Glutamatergic neuron (in vitro differentiated cells): ENCODE measurements at places on chromosomes 2 and 18. TPM values are rescaled to one million over a fixed set of nuclear protein-coding genes. Genes with fewer than 3 reads are reported as not detected.
A peak's percentile ranks its signal among the peaks of the same experiment; 100 is the strongest.

The IL36B gene
- not detected for total RNA-seq

The MYO1B gene
- 129 TPM for total RNA-seq

The GCKR gene
- 0.61 TPM for total RNA-seq

The WDSUB1 gene
- 3.7 TPM for total RNA-seq

The DCAF17 gene
- 17.0 TPM for total RNA-seq

The MCEE gene
- 11.5 TPM for total RNA-seq

The LHCGR gene
- total RNA-seq: not detected

The GTF3C2 gene
- total RNA-seq: 111 TPM

- no peak for DNase-seq
These were observed 11.6 kb downstream of the CD28 start for GRCh38 chr2:203718087-203718486.

- no peak for DNase-seq
These were observed 24.3 kb downstream of the WDSUB1 start for GRCh38 chr2:159262226-159262625.

DNA sequence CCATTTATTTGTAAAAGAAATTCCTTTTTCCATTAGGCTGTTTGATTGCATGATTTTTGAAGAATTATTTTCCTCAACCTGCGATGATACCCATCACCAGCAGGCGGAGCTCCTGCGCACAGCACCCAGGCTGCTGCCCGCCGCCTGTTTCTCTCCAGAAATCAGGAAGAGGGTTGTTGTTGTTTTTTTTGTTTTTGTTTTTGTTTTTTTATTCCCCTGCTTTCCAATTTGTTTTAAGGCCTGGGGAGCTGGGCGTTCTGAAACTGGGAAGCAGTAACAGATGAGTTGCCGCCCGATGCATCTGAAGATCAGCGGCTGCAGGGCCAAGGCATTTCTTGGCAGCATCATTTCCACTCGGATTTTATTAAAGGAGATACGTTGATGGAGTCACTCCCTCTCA, 132.1 kb downstream of the MBP start:
- peak; percentile 75 for DNase-seq

DNA sequence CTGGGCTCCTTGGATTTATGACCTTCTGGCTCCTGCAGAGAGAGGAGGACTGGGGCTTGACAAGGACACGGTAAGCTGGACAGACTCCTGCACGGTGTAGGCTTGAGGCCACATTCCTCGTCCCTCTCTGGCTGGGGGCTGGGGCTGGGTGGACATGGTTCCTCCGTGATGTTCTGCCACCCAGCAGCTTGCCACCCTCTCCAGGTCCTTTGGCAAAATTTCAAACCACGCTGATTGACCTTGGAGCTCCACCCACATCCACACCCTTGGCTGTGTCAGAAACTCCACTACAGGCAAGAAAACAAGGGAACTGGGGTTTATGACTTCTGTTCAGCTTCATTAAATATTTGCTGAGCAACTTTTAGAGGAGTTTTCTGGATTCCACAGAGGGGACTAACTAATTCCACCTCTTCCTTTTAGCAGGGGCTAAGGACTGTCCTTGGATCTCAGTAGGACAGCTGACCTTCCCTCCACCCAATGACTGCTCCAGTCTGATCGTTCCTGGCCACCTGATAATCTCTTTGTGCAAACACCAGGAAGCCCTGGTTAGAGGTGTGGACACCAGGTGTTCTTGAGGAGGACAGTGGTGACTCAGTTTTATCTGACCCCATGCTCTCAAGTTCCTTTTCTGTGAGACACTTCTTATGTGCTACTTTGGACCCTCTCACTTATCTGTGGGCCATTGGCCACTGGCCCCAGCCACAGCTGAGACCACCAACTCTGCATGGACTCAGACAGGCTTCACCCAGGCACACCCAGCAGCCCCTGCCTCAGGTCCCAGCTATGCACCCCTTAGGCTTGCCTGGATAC, 29.3 kb downstream of the GPR55 start:
- no peak for DNase-seq

DNA sequence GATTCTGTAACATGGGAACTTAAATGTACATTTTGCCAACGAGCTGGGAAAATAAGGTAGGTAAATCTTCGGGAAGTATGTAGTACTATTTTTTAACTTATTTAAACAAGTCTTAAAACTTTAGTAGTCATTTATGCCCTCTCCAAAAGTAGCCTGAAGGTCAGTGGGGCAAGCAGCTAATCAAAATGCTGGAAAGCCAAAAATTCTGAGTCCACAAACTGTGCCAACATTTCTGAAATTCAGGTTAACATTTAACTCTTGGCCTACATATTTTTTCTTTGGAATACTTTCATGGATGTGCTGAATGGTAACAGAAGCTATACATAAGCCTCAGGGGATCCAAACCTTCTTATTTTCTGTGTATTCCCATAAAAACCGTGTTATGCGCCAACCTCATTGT, 26.3 kb downstream of the WDR75 start:
- DNase-seq: no peak

GRCh38 chr2:25979001-25979400, 3.3 kb downstream of the KIF3C start:
- DNase-seq: no peak

GRCh38 chr18:55856229-55856628, 268.2 kb upstream of the TCF4 start:
- DNase-seq: no peak

- no peak for DNase-seq
These were observed 55.9 kb downstream of the E2F6 start for GRCh38 chr2:11410101-11410500.

GRCh38 chr18:41624460-41624859, 330.6 kb upstream of the PIK3C3 start:
- DNase-seq: no peak

DNA sequence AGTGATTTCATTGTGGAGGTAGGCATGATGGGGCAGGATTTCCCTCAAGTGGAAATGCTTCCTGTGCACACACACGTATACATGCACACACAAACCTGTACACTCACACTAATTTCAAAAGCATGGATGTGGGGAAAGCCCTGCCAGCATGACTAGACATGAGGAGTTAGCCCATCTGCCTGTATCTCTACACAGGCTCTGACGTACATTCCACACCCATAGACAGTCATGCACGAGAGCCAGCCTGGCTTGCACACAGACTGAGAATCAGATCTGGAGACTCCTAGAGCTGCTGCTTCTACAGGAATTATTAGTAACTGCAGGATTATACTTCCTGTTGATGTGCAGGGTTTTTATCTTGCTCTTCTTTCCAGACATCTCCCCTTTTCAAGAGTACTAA, 27.3 kb upstream of the NFU1 start:
- DNase-seq: peak; percentile 45

GRCh38 chr2:106886916-106887758, 1.2 kb upstream of the ST6GAL2 start:
- DNase-seq: peak; percentile 66

- DNase-seq: no peak
These were observed 301.9 kb downstream of the LRRTM1 start for GRCh38 chr2:80002568-80003157.

DNA sequence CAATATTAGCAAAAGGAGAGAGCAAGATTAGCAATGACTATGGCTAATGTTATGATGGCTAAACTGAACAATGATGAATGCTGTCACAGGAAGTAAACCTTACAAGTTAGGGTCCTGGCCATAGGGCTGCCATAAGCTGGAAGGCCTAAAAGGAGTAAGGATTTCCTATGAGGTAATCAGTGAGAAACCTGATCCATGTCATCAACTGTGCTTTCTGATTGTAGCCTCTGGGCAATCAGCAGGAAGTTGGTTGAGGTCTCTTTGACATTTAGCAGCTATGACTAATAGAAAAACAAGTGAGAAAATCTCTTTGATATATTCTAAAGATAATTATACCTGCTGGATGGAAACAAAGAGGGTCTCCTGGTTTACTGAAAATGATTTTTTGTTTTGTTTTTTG, 193.0 kb downstream of the RAB3GAP1 start:
- DNase-seq: no peak

GRCh38 chr2:44974064-44974715, 32.7 kb downstream of the SIX3 start:
- no peak for DNase-seq

DNA sequence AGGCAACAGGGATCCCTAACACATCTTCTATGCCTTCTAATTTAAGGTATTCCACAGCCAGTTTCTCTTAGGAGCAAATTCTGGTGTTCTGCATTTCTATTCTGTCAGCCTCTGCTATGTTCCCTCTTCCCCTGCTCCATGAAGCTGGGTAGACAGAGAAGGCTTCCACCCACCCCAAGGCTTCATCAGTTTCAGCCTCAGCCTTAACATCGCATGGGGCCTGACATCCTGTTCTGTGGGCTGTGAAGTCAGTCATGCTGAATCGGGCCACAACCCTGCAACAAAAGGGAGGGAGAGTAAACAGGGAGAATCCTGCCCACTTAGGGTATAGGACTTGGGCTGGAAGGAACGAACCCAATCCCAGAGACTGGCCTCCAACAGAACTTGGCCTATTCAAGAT, 70.6 kb upstream of the PPM1B start:
- no peak for DNase-seq

DNA sequence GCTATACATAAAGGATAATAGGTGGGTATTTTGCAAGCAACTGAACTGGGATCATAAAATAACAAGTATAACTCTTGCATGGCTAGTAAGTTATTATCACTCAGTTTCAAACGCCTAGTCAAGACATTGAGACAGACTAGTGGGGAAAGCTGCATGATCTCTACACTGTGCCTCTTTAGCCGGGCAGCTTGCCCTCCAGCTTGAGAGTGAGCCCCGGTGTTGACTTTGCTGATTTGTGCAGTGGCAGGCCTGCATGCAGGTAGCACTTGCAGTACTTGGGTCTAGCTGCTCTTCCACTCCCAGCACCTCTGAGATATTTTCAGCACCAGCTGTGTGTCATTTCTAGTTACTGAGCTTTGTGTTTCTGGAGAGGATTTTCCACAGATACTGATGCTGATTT, 118.8 kb upstream of the DAPL1 start:
- DNase-seq: no peak

DNA sequence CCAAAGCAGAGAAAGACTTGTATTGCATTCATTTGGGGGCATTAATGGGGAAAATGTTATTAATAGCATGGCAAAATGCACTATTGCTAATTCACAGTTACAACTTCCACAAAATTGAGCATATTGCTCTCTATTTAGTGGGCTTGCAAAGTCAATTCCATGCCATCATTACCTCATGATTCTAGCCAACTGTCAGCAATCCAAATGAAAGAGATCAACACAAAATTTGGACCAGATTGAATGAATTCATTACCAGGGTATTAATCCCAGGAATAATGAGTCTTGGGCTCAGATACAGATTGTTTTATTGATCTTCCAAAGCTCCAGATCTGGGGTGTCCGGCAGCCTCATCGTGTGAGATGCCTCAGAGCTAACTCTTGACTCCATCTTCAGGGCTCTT, 38.3 kb downstream of the NXPH2 start:
- no peak for DNase-seq

GRCh38 chr18:42287047-42287446, 332.0 kb downstream of the PIK3C3 start:
- DNase-seq: no peak

GRCh38 chr2:176682278-176682677, 413.0 kb downstream of the MTX2 start:
- no peak for DNase-seq

DNA sequence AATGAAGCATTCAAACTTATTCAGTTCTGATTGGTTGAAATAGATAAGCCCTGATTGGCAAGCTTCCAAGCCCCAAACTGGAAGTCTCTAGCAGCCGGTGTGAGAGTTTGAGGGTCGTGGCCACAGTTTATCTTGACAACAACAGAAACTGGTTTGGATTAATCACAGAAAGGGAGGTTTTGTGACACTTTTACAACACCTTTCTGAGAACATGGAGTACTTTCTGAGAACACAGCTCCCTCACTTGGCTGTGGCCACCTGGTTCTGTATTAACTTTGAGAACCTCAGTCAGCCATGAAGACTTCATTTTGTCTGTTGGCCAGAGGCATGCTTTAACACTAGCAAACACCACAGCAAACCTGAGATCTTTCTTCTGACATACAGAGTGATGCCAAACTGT, 280.7 kb upstream of the VWC2L start:
- DNase-seq: no peak

DNA sequence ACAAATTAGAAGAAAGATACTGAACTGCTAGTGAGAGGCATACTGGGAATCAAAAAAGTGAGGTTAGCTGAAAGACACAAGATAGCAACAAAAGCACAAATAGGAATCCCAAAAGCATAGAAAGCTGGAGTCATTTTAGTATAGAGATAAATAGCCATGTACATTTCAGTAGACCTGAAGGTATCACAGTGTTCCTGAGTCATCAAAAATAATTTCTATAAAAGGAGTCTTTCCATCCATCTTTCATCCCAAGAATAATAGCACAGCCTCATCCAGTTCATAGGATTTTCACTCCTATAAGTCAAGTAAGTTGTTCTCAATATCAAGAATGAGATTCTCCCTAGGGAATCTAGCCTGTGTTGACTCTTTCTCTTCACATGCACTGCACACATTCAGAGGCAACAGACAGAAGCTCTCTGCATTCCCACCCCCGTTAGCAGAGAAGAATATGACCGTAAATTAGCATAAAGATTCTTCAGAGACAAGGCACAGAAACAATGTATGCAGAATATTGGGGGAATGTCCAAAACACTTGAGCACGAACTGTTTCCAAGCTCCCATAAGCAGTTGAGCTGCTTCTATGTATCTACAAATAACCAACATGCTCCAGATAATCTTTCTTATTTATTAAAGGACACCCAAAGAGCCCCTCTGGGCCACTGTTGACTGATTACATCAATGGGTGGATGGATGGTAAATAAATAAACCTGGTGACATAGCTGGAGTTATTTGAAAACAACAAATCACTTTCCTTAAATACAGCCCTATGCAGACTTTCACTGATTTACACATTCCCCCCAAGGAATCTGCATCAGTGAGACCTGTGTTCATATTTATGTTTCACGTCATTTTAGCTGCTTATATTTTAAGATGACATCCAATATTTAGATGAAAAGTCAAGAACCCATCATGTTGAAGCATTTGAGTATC, 174.5 kb upstream of the PKDCC start:
- no peak for DNase-seq

DNA sequence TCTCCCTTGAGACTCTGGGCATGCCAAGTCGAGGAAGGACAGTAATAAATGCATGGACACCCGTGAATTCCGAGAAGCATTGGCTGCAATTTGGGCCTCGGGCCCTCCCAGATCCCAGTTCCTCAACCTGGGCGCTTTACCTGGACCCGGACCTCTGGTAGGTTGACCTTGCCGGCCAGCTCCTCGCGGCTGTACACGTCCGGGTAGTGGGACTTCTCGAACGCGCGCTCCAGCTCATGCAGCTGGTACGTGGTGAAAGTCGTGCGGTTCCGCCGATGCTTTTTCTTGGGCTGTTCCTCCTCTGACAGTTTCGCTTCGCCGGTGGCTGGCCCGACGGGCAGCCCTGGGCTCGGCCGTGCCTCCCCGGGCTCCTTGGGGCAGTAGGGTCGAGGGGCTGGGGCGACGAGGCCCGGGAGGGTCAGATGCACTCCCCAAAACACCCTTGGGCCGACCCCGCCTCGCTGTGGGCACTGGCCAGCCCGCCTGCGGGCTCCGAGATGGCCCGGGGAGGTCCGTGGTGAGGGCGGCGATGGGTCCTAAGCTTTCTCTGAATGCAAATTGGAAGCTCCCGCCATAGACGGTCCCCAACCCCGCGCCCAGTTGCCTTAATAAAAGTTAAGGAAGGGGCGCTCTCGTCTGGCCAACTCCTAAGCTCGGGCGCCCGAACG, 899 bp downstream of the RAX start:
- no peak for DNase-seq
